ENCODE measurements at places on chromosomes 5 and 9.

DNA sequence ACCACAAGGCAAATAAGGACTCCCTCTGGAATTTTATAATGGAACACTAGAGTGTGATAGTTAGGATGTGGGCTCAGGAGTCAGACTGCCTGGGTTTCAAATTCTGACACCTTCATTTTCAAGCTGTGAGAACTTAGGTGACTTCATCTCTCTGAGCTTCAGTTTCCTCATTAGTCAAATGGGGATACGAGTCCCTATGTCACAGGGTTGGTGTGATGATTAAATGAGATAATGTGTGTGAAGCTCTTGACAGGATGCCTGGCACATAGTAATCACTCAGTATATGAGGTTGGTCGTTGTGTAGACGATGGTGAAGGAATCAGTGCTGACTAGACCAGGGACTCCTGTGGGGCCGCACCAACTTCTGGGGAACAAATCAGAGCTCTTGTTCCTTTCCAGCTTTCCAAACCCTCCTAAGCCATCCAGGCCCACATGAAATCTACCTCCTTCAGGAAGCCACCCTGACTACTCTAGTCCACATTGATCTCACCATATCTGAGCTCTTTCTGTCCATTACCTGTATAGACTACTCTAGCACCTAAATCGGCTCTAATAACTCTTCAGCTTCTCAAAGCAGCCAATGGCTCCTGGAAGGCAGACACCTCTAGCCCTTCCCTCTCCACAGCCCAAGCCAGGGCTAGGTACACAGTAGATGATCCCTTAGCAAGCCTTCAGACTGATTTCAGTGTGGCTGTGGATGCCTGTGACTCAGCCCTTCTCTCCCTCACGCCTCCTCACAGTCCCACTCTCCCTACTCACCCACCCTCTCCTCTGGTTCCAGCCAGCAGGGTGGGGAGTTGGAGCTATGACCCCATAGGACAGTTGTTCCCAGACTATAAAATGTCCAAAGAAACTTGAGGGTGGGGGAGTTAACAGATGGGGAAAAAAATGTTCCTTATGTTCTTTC, 2.5 kb upstream of the TCF7 start:
- DNase-seq, result no peak

- DNase-seq, result no peak
Measured at GRCh38 chr9:78072586-78073199, 41.1 kb upstream of the GNAQ start.

DNA sequence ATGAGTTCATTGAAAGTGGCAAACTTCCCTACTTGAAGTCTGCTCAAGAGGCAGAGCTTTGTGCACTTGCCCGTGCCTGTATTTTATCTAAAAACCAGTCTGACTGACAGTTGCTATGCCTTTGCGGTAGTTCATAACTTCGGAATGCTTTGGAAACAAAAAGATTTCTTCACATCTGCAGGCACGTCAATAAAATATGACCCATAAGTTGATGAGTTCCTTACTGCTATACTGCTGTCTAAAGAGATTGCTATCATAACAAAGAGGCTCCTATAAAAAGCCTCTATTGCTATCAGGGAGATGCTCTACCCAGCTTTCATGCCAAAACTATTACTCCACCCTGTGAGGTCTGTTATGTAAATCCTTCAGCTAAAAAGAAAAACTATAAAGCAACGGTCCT, 25.4 kb upstream of the RNF20 start:
- peak; percentile 66 for DNase-seq

DNA sequence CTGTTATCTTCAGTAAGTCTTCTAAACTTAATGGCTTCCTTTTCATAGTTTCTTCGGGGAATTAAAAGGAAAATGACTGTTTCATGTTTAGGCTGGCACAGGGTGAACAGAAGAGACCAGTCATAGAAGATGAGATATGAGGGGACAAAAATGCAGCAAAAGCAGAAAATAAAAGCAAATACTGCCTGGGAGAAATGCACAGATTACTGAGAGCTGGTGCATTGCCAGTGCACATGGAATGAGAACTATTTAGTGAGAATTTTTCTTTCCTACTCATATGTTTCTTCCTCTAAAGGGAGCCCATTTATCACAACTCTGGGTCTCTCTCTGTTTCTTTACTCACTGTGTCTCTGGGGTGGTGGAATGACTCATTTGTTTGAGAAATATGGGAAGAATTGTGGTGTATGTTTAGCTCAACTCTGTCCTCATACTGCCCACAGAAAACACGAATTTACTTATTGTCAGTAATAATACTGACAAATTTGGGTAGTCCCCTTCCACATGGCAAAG, 25.9 kb upstream of the ANKRD55 start:
- peak; percentile 96 for DNase-seq

DNA sequence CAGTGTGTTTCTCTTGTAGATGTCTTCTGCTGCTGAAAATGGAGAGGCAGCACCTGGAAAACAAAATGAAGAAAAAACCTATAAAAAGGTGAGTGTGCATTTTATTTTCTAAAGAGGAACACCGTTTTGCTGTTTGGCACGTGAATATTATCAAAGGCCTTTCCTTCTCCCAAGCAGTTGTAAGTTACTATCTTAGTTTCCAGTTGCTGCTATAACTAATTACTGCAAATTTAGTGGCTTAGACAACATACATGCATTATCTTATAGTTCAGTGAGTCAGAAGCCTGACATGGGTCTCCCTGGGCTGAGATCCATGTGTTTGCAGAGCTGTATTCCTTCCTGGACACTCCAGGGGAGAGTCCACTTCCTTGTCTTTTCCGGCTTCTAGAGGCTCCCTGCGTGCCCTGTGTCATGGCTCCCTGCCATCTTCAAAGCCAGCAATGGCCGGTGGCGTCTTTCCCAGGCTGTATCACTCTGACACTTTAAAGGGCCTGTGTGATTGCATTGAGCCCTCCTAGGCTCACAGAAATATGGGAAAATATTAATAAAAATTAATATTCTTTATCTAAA, 117.6 kb downstream of the PIP5K1B start:
- DNase-seq, result no peak

GRCh38 chr5:158770506-158770905, 329.2 kb downstream of the EBF1 start:
- DNase-seq, result no peak

- DNase-seq, result no peak
Measured at GRCh38 chr5:41247135-41247534, 33.8 kb upstream of the C6 start.
